ENCODE measurements at places on chromosomes 3 and 15.

DNA sequence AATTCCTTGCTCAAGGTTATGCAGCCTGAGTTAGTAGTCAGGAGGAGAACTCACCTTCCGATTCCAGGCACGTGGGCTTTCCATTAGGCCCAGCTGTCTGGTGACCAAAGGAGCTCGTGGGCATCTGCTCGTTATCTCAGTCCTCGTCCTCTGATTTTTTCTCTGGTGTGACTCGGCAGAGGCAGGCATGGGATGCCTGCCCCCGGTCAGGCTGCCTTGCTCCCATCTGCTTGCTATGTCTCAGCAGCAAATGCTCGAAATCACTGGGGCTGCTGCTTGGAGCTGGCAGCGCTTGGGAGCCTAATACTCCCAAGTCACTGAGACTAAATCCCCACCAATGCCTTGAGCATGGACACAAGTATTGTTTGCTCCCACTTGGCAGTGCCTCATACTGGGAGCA lies 84.5 kb upstream of the NMNAT3 start:
- DNase-seq, result no peak

- DNase-seq, result no peak
Observed at GRCh38 chr3:172676196-172676922, 34.5 kb downstream of the NCEH1 start.

- peak; percentile 90 for DNase-seq
Observed at GRCh38 chr3:186909078-186909853, 21.1 kb upstream of the ST6GAL1 start.

GRCh38 chr15:98853617-98854420 lies 153.8 kb downstream of the PGPEP1L start:
- DNase-seq, result no peak

GRCh38 chr15:55627730-55628368 lies 39.7 kb upstream of the PYGO1 start:
- no peak for DNase-seq

DNA sequence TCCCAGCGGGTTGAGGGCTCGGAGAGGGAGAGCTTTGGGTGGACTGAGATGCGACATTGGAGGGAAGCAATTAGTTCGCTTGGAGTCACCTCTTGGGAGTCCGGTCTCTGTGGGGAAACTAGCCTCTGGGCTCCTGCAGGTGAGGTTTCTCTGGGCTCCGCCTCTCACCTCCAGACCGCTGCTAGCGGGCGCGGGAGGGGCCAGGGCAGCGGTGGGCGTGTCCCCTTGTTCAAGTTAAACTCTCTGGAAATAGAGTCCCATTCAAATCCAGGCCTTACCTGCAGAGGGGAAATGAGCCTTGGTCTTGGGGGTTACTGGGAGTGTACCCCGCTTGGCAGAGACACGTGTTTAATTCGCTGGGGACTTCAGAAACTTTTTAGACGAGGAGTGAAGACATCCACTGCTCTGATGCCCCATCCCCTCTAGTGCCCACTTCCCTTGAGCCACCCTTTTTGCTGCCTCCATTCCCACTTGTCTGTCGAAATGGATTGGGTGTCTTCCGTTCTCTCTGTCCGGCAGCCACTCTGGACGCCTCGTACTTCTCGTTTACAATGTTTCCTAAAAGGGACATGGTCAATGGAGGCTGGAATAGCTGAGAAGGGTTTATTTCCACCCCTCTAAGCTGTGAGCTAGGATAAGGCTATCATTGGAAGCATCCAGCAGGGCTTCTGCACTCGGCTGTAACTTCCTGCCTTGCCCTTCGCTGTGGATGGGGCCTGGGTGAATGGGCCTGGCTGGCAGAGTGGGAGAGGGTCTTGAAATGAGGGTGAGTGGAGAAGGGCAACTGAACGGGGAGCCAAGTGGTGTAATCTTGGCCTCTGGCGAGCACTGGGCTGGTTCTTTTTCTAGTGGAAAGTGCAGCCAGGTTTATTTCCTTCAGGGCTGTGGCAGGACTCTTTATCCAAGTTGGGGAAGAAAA lies 1.1 kb downstream of the MITF start:
- DNase-seq, result no peak

- DNase-seq, result no peak
Observed at GRCh38 chr15:63512148-63512547, 7.8 kb downstream of the USP3 start.

- DNase-seq, result no peak
Observed at GRCh38 chr3:119555309-119555735, 4.1 kb downstream of the CD80 start.

DNA sequence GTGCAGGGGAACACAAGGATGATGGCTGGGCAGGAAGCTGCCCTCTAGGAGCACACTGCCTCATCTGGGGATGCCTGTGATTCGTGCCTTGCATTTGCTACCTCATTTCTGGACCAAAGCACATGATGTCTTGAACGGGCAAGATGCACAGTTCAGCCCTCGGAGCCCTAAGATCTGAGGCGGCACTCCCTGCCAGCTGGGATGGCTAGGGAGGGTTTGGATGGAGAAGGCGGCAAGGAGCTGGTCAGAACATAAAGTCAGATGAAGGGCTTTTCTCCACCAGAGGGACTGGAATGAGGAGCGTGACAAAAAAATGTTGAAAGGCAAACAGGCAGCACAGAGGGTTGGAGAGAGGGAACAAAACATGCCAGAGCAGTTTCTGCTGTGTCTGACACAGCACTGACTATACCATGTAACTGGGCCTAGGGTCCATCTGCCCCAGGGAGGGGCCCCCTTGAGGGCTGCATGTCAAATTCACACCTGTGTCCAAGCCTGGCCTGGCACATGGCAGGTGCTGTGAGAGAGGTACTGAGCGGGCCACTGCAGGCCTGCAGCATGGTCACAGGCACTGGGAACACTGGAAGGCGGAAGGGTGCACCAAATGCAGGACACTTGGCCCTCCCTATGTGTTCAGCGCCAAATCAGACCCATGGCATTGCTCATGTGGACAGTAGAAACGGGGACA lies 21.7 kb downstream of the TMEM43 start:
- no peak for DNase-seq

DNA sequence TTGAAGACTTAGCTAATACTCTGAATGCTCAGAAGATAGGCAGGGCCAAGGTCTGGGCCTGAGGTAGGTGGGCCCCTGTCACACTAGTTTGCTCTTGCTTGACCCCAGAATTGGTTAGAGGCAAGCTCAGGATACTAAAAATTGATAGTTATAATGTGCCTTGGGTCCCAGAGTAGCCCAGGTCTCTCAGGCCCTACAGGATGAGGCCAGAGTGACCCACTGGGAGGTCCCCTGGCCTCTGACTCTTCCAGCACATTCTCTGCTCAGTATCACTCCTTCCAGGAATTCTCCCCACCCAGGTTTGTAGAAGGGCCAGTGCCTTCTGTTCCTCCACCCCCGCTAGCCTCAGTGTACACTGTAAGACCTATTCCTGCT lies 667 bp upstream of the KLHDC8B start:
- DNase-seq, result no peak

DNA sequence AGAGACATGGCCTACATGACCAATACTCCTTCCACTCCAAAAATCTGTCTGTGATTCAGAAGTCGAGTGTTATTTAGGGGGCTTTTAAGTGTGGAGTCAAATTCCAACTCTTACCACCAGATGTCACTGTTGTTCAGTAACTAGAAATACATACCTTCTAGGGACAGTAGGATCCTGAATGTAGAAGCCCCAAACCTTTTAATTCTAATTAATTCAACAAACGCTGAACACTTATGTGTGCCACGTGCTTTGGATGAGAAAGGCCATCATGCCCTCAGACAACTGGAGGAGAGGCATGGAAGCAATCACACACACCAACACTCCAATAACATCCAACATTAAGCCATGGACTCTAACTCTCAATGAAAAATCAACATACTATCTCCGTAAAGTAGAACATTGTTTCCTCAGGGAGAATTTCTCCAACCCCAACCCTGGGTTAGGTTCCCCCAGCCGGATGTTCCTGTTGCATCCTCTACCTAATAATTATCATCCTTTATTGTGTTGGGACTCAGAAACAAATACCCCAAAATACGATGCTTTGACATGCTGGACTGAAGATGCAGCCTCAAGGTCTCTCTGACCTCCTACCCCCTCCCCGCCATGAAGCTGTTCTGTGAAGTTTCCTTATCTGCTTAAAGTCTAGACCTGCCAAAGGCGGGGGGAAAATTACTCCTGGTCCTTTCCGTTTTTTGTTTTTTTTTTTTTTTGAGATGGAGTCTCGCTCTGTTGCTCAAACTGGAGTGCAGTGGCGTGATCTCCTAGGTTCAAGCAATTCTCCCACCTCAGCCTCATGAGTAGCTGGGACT lies 8.0 kb upstream of the CCDC13 start:
- no peak for DNase-seq

DNA sequence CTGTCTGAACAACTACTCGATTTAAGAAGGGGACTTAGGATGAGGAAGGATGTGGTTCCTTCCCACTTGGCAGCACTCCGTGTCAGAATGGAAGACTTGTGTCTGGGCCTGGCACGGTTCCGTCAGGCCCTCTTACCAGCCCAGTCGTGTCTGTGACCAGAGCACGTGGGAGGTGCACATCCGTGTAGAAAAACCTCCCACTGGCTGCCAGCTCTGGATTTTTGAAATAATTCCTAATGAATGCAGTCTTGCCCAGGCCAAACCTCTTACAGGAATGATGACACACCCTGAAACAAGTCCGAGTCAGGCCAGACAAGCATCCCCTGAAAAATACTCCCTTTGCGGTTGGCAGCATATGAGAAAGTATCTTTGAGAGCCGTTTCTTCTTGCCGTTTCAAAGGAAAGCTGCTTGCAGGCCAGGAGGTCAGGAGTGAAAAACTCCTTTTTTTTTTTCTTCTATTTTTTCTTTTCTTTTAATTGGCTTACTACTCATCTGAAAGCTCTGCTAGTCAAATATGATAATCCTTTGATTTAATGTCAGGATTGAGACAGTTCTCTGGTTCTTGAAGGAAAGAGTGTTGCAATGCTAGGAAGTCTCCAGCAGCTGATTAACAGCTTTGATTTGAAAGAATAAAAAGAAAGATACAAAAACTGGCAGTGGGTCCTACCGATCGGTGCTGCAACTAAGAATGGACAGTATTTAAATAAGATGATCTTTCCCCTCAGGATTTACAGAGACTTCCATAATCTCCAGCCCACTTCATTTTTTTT lies 19.8 kb downstream of the IL1RAP start:
- no peak for DNase-seq

GRCh38 chr3:119145500-119146167 lies at the start of gene TEX55:
Gene TEX55, plus strand, starts transcription at chr3:119146165. Its CDS starts 25 bp downstream, at chr3:119146190.
- no peak for DNase-seq

DNA sequence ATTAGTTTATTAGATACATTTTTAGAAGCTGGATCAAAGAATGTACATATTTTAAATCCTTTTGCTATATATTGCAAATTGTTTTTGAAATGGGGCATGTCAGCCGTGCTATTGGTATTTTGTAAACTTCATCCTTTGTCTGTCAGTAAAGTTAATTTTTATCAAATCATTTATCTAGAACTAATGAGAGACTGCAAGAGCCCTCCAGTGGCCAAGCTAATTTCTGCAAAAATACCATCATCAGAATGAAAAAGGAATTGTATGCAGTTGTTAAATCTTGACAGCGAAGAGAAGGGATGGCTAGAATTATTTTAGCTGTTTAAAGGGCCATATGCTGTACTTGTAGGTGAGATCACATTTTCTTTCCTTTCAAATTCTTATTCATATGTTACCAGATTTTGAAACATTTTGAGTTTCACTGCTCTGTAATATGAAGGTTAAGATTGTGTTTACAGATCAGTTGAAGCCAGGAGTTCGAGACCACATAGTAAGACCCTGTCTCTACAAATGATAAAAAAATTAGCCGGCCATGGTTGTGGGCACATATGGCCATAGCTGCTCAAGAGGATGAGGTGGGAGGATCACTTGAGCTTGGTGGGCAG lies 8.1 kb upstream of the CLDN11 start:
- DNase-seq, result no peak

DNA sequence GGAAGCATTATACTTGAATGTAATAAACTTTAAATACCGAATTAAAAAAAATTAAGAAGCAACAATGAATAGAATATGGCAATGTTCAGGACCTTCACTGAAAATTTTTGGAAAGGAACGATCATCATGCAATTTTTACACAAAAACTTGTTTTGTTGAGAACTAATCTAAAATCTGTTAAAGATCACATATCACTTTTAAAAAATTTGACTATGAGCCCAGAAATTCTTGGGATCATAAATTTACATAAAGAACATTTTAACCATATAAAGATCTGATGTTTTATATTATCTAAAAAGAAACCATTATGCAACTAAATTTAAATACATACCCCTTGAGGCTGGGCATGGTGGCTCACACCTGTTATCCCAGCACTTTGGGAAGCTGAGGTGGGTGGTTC lies 76.2 kb upstream of the MELTF start:
- no peak for DNase-seq

DNA sequence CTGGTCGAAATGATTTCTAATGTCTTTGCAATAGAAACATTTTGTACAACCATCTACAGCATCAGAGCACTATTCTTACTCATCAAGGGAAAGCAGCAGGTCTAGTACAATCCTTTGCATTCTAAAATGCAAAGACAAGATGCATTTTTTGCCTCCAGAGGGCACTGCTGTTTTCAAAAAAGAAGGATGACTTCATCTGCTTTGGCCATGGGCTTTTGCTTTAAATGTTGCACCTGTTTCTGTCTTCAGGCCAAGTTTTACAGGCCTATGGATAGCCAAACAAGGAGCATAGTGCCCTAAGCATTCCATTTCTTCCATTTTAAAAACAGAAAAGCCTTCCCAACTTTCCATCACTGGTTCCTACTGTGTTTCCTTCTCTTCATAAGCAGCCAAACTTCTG lies 3.4 kb downstream of the PARP9 start:
- DNase-seq, result peak; percentile 68

DNA sequence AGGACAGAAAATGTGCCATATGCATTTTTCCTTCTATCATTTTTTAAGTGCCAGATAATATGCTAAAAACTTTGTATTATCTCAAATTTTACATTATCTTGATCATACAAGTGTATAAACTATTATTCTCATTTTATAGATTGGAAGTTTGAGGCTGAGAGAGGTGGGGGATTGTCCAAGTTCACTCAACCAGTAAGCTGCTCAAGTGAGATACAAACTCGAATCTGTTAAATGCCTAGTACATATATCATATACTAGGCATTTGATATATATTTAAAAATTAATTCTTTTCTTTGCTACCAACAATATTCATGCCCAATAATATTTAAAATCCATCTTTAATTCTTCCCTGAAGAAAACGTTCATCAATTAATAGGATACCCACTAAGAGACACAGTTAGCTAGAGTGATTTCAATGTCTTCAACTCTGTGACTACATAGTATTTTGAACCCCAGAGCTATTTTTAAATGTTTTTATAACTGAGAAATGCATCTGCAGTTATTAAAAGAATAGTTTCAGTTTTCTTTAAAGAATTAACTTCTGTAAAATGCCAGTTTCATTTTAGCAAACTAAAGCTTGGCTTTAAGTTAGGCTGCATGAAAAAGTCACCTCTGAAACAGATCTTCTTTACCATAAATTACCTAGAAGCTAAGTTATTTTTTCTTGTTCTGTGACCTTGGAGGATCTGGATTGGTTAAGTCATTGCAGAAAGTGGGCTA lies 40.4 kb downstream of the IQCB1 start:
- DNase-seq, result no peak

Data from activated effector memory CD4-positive, alpha-beta T cell treated with anti-CD3 and anti-CD28 coated beads, Interleukin-2, amount 50 U/mL, for 16 hours (primary cell).